ENCODE measurements at places on chromosomes 7 and 10.

DNA sequence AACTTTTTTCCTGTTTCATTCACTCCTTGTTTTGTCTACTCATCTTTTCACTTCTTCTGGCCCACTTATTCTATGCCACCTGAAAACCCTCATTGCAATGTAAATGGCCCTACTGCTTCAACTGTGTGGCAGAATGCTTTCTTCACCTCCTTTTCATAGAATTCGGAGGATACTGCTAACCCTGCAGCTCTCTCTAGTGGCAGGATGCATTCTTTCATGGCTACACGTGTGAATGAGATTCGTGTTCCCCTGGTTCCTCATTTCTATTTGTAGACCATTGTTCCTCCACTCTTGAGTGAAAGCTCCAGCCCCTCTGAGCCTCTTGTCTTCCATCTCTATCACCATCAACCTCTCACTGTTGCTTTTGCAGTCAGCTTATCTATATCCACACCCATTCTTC, 20.9 kb upstream of the CYP26C1 start:
- DNase-seq, result peak; percentile 58

GRCh38 chr7:69603351-69603750, 5.1 kb downstream of the AUTS2 start:
- DNase-seq, result no peak

DNA sequence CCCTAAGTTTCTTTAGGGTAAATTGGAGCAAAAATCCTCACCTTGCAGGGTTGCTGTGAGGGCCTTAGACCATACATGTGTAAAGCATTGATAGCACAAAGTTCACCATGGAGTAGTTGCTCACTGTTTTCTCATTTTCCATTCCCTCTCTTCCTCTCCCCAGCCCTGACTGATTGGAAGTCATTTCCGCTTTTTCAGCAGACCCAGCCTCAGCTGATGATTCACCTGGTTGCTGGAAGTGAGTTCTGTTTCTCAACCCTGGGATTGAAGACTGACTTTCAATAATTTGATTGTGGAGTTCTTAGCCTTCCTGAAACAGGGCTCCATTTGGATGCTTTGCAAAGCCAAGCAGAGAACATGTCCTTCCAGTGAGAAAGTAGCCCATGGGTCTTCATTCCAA, 107.0 kb downstream of the PLXNA4 start:
- no peak for DNase-seq

GRCh38 chr7:107874605-107875446, 16.2 kb upstream of the DLD start:
- DNase-seq, result no peak

DNA sequence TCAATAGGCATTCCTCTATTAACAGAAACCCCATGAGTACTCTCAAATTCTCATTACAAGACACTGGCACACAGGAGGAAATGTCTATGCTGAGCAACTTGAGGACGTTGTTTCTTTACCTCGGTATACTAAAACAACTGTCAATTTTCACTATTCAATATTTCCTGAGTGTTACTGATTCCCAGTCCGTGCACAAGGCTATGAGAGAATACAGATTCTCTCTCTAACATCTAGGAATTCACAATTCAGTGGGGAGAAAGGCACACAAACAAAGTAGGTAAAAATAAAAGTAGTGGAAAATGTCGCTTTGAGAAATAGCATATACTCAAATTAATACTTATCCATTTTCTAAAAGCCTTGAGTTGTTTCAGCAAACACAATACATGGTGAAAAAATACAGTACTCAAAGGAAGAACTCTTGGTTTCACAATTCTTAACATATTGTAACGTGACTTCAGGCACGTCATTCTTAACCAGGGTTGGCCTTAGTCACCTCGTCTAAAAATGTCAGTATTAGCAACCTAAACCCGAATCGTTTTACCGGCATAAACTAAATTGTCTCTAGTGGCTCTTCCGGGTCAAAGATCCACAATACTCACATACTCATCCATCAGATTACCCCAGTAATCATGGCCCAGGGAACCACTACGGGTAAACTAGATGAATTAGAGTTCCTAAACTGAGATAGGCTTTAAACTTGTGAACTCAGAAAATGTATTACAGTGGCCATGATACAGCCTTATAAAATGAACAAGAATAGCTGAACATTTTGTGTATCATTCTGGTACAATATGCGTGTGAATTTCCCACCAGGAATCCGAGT, 1.5 kb downstream of the IPMK start:
- no peak for DNase-seq

GRCh38 chr7:33815336-33815735, 90.0 kb upstream of the BMPER start:
- no peak for DNase-seq

DNA sequence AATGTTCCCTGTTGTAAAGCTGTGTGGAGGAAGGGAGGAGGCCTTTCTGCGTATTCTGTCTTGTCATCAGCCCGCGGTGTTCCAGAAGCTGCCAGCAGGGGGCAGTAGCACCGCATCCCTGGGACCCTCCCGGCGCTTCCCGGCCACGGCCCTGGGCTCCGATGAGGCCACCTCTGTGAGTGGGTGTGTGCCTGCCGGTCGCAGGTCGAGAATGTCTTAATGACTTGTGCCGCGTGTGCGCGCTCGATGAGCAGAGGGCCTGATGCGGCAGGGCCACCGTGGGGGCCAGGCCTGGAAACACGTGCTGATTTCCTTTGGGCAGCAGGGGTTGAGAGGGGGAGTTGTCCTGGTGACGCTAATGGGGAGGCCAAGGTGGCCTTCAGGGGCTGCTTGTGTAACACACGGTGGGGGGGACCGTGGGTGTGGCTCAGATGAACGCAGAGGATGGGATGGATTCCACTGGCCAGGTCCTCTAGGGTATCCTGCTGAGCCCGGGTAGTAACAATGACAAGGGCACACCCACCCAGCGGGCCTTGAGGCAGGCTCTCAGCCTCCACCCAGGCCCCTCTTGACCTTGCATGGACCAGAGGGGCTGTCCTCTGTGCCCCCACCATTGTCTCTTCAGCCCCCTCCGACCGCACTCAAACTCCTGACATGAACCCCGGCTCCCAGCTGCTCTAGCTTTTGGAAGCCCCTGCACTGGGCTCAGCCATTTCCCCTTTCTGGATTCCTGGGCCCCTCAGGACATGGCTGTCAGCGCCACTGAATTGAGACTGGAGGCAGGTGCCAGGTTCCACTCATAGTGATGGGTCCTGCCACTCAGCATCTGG, 135.9 kb upstream of the PODXL start:
- peak; percentile 88 for DNase-seq

DNA sequence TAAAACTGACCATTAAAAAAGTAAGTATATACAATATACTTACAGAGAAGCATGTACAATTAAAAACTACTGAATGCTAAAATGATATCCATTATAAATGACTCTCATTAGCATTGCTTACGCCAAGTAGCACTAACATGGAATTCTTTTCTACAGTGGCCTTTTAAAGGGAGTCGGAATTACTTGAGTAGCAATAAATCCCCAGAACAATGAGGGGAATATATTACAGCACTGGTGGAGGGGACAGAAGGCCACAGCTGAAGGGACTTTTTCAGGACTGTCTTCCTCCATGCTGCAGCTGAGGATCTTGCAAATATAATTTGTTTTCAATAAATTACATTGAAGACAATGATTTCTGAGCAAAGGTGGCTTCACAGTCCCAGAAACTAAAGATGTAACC, 97.0 kb downstream of the ALOX5 start:
- DNase-seq, result no peak

DNA sequence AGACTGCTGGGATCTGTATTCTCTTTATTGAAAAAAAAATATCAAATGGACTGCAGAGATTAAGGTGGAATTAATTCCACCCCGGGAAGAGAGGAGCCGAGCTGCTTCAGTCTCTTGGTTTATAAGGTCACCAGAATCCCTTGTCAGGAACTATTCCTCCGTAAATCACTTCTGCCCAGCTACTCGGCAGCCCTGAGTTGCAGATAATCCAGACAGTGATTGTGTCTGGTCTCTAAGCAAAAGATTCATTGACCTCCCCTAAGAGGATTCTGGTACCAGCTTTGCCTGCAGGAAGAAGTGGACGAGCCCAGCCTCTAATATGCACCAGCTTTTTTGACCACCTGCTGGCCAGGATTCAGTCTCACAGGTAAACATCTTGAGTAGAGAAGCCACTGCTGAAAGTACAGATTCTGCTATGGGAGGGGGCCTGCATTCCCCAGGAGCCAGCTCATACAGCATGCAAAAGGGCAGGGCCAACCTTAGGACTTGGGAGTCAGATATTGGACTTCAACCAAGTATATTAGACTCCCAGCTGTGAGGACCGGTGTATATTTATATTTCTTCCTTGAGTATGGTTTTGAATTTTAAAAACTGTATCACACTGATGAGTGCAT, 27.1 kb upstream of the PLXNA4 start:
- no peak for DNase-seq

DNA sequence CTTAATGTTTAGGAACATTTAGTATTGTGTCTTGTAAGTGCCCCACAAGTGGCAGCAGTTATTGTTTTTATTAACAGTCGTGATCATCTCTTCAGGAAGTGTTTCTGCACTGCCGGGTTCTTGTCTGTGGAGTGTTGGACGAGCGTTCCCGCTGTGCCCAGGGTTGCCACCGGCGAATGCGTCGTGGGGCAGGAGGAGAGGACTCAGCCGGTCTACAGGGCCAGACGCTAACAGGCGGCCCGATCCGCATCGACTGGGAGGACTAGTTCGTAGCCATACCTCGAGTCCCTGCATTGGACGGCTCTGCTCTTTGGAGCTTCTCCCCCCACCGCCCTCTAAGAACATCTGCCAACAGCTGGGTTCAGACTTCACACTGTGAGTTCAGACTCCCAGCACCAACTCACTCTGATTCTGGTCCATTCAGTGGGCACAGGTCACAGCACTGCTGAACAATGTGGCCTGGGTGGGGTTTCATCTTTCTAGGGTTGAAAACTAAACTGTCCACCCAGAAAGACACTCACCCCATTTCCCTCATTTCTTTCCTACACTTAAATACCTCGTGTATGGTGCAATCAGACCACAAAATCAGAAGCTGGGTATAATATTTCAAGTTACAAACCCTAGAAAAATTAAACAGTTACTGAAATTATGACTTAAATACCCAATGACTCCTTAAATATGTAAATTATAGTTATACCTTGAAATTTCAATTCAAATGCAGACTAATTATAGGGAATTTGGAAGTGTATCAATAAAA, 22.2 kb downstream of the PLA2G12B start:
- no peak for DNase-seq

DNA sequence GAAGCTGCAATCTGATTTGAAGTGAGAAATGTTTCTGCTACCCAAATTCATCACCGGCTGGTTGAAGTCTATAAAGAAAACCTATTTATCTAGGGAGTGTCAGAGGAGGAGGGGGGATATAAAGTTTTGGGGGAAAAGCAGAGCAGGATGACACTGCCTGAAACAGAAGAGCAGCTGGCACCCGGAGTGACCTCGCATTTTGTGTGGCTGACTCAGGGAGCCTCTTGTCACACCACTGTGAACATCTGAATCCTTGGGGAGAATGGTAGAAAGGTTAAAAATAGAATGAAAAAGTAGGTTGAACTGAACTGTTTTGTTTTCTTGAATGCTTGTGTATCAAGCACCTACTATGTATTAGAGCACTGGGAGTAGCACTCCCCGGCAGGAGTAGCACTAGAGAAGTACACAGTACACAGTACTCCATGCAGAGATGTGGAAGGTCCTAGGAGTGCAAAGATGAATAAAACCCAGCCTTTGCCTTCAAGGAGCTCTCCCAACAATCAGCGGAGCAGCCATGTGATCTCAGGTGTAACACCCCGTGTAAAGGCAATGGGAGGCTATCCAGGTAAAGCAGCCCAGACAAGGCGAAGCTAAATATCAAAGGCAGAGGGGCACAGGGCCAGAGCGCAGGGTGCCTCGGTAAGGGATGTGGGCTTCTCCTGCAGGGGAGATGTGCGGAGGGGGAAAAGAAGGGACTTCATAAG, 13.5 kb downstream of the CRTAC1 start:
- DNase-seq, result no peak

- DNase-seq, result no peak
Observed at GRCh38 chr10:91691981-91692380, 59.1 kb upstream of the PPP1R3C start.

DNA sequence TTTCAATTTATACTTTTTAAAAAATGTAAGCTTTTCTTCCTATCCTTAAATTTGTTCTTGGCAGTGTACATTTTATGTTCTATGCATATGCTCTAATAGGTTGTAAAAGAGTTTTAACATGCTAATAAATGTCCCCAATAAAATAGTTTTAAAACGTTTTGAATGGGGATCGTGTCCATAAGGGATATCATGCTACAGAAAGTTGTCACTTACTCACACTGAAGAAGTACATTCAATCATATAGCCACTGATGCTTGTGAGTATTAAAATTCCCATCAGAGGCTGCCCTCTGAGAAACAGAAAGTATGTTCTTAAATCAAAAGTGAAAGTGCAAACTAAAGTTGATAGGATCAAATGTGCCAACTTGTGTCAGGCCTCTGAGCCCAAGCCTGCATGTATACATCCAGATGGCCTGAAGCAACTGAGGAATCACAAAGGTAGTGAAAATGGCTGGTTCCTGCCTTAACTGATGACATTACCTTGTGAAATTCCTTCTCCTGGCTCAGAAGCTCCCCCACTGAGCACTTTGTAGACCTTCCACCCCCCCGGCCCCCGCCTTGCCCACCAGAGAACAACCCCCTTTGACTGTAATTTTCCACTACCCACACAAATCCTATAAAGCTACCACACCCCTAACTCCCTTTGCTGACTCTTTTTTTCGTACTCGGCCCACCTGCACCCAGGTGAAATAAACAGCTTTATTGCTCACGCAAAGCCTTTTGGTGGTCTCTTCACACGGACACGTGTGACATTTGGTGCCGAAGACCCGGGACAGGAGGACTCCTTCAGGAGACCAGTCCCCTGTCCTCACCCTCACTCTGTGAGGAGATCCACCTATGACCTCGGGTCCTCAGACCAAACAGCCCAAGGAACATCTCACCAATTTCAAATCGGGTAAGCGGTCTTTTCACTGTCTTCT, 877 bp upstream of the NOD1 start:
- no peak for DNase-seq

GRCh38 chr7:28510026-28510369, 97.7 kb downstream of the CREB5 start:
- no peak for DNase-seq

GRCh38 chr7:66952343-66953043, 31.5 kb downstream of the TMEM248 start:
- DNase-seq, result no peak

- no peak for DNase-seq
Observed at GRCh38 chr7:4689668-4690067, 7.6 kb downstream of the FOXK1 start.

DNA sequence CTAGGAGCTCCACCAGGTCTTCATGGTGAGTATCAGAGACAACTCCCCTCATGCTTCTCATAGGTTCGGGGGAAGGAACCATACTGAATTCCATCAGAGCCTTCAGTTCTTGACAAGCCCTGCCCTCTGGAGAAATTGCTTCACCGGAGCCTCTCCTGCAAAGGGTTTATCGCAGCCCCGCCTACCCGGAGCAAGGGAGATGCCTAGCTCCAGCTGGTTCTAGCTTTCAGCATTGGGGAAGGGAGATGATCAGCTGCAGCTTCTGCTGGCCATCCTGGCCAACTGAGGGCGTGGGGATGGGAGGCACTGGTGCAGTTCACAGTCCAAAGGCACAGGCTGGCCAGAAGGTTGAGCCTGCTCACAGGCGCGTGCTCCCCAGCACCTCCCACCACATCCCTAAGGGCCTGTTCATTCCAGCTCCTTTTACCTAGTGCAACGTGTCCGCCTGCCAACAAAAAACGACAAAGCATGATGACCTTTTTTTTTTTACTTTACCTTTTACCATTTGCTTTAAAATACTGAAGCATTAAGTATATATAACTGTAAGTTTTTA, 31.2 kb downstream of the LANCL2 start:
- no peak for DNase-seq

Measured in H9 (cell line).